Stimulated activated CD4-positive, alpha-beta T cell treated with anti-CD3 and anti-CD28 coated beads, Interleukin-1b, Interleukin-23, amount 100 ng/mL, for 4 hours (primary cell): ENCODE measurements at places on chromosomes 16 and 17.

DNA sequence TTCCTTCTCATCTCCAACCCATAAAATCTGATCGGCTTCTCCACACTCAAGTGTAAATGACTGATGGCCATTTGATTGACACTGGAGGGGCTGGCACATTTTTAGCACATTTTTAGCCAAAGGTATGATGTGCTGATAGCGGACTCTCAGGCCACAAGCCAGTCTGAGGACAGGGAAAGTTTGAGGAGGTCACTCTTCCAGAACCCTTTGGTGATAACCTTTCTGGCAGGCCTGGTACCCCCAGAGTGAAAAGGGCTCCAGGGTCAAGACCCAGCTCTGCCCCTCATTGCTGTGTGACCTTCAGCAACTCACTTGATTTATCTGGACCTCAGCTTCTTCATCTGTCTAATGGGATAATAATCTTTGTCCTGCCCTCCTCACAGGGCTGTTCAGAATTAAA, 1.7 kb upstream of the NLRC5 start:
- no peak for DNase-seq

GRCh38 chr16:1895949-1896675, 22.1 kb downstream of the HS3ST6 start:
- no peak for DNase-seq

GRCh38 chr16:25897702-25898101, 205.9 kb downstream of the HS3ST4 start:
- DNase-seq = no peak

DNA sequence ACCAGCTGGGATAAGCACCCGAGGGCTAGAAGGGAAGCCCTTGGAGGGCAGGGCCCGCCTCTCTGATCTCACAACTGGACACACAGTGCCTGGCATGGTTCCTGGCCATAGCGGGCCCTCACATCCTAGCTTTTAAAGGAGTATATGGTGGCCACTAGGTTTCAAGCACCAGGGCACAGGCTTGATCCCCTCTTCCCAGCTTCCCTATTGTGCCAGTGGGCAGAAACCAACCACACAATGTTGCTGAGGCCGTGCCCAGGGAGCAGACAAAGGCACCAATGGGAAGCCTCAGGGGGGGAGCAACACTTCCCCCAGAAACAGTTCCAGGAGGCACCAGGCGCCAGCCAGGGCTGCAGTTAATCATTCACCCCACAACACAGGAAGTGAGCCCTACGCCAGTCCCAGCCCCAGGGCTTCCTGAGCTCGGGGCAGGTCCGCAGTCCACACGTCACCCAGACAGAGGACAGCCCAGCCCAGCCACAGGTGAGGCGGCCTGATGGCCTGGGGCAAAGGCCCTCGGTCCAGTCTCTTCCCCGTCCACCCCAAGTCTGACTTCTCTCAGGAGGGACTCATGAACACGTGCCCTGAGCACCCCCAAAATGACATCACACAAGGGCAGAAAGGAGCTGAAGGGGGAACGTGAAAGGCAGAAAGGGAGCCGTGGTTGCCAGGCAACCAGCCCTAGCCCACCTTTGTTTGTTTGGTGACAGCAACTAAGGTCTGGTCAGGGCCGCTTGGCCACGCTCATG, 12.8 kb downstream of the SMIM5 start:
- DNase-seq = no peak

- no peak for DNase-seq
Observed at GRCh38 chr17:32854207-32854606, 22.7 kb downstream of the MYO1D start.

GRCh38 chr17:40347319-40348135, 17.0 kb downstream of the GJD3 start:
- DNase-seq = no peak

DNA sequence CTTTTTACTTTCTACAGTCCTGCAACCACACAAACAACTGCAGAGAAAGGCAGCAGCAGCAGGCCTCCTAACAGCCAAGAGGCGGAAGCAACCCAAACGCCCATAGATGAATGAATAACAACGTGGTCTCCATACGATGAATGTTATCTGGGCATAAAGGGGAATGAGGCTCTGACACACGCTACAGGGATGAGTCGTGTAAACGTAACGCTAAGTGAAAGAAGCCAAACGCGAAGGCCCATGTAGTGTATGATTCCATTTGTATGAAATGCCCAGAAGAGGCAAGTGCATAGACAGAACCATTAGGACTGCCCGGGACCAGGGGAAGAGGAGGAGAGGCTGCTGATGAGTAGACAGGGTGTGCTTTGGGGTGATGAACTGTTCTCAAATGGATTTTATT, 94.8 kb upstream of the DNAH17 start:
- DNase-seq = no peak

GRCh38 chr16:29014561-29015069, 29.8 kb downstream of the LAT start:
- DNase-seq = no peak

- no peak for DNase-seq
Observed at GRCh38 chr17:69870091-69870530, 204.9 kb upstream of the KCNJ16 start.

DNA sequence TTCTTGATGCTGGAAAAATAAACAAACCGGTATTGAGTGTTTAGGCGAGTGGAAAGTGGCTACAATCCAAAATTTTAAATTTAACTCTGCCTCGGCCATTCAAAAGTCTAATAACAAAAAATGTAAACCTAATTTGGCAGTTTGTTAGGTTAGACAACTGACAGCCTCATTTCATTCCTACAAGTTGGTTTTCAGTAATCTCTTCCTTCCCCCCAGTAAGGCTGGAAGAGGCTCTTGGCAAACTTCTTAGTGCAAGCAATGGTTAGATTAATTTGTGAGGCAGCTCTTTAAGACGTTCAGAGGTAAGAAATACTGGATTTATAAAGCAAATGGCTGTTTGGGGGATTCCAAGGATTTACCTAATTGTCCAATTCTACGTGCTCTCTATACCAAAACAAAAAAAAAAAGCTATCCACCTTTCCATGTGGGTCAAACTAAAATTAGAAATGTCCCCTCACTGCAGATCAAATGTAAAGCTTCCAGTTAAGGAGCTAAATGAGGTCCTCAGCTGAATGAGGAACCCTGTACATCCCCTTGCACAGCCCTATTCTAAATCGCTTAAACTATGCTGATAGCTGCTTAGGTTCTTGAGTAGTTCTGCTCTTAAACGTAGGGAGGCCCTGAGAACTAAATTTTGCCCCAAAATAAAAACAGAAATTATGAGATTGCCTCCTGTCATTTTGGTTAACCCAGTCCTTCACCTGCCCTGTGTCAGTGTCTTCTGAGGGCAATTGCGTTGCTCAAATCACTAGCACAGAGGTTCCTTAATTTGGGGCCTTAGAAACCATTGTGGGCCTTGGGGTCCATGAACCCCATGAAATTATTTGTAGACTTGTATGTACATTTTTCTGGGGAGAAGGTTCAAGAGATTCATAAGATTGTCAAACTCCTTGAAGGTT, 2.9 kb downstream of the HEXIM1 start:
- no peak for DNase-seq

GRCh38 chr17:80876950-80877728, 114.5 kb upstream of the CHMP6 start:
- DNase-seq = peak; percentile 55

- DNase-seq = no peak
Observed at GRCh38 chr17:50887705-50888245, 21.6 kb upstream of the TOB1 start.

DNA sequence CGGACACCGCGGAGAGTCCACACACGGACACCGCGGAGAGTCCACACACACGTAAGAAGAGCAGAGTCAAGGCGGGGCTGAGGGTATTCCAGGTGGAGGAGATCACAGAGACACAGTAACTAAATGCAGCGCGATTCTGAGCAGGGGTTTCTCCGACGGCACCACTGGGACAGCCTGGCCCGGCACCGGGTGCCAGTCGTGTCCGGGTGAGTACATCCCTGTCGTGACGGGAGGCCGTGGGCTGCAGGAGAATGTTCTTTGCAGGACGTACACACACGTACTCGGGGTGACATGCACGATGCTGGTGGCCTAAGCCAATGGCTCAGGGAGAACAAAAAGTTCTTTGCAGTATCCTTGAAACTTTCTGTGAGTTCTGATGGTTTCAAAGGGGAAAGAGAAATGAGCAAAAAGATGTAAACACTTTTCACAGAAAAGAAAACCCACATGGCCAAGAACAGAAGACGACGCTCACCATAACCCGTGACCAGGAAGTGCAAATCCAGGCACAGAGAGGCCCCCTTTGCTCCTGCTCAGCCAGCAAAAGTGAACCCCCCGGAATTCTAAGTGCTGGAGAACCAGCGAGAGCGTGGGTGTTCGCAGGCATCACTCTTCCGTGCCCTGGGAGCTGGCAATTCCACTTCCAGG, 53.7 kb upstream of the METRNL start:
- DNase-seq = no peak

DNA sequence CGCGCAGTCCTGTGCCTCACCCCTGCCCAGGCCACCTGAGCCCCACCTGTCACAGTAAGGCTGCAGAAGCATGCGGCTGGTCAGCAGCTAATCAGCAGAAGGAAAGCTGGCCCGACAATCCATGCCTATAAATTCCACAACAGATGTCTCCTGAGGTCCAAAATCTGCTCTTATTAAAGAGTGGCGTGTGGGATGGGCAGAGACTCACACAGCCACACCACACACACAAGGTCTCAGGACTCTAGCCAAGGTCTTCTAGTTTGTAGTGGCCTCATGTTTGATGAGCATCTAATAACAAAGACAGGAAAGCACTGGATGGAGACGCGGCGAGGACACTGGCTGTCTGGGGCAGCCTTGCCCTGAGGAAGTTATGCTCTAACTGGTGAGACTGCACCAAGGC, 55.9 kb downstream of the ANKRD11 start:
- DNase-seq = no peak

GRCh38 chr17:70606086-70606485, 436.8 kb downstream of the KCNJ2 start:
- no peak for DNase-seq

DNA sequence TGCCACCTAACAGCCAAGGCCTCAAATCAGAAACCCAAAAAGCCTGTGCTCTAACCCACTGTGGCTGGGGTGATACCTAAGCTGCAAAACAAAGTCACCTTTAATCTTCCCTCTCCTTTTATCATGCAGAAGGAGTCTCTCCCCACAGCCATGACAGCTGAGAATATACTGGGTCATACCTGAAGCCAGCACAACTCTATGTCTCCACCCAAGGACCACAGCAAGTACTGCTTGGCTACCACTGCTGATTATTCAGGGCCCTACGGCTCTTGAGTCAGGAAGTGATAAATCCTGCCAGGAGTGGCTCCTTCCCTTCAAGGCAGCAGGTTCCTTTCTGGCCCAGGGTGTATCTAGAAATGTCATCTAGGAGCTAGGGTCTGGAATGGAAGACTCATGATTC, 151.5 kb upstream of the TOM1L1 start:
- DNase-seq = no peak

- no peak for DNase-seq
Observed at GRCh38 chr16:35862242-35862641, 2402.8 kb downstream of the TP53TG3F start.

DNA sequence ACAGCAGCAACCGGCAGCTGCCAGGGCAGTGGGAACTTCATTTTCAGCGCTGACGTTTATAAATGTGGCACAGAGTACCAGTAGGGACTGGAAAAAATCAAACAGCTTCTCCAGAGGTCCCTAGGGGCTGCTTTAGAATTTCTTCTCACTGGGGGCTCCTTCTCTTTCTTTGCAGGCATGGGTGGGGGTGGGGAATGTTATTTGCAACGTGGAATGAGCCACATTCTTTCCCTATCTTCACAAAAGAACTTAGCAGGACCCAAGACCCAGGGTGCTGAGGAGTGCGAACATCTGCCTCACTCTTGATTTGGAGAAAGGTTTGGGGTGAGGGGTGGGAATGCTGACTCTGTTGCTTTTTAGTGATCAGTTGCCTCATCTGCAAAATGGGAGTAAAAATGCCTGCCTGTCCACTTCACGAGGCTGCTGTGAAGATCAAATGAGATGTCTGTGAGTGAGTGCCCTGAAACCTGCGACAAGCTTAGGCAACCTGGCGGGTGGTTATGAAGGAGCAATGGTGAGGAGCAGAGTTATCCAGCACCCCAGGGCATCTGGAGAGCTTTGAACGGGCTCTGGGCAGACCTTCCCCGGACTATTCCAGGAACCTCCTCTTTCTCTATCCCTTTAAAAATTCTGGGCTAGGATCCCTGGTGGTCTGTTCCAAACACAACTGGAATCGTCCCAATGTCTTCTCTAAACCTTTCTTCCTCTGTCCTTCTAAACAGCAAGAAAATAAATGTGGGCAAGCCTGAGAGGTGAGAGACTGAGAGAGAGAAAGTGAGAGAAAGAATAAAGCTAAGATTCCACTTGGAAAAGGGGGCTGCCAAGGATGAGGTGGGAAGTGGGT, 10.7 kb upstream of the PIPOX start:
- DNase-seq = no peak

DNA sequence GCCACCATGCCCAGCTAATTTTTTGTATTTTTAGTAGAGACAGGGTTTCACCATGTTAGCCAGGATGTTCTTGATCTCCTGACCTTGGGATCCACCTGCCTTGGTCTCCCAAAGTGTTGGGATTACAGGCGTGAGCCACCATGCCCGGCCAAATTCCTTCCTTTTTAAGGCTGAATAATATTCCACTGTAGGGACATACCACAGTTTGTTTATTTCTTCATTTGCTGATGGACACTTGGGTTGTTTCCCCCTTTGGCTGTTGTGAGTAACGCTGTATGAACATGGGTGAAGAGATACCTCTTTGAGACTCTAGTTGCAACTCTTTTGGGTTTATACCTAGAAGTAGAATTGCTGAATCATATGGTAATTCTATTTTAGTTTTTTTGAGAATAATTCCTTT, 13.1 kb upstream of the MGAT5B start:
- no peak for DNase-seq

GRCh38 chr17:57975044-57975443, 13.0 kb downstream of the VEZF1 start:
- no peak for DNase-seq

DNA sequence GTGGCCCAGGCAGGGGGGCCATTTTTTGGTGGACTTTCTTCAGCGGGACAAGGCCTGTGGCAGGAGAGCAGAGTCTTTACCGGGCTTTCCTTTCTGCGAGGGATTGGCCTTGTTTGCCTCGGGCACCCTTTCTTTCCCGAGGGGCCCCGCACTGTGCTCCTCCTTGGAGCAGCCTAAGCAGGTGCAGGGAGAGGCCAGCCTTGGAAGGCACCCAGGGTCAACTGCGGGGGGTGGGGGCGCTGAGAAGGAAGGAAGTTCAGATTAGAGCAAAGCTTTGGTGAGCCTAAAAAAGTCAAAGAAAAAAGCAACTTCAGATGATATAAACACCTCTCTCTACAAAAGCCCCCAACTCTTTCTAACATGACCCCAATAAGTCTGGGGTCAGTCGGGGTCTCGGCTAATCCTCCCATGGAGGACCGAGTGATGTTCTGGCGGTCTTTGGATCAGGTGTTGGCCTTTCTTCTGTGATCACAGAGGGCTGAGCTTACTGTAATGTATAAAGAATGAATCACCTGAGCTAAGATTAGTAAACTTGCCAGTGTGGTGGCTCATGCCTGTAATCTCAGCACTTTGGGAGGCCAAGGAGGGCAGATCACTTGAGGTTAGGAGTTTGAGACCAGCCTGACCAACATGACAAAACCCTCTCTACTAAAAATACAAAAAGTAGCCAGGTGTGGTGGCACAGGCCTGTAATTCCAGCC, 63.0 kb downstream of the PGS1 start:
- DNase-seq = no peak
